ENCODE measurements at places on chromosomes 6 and 20.

DNA sequence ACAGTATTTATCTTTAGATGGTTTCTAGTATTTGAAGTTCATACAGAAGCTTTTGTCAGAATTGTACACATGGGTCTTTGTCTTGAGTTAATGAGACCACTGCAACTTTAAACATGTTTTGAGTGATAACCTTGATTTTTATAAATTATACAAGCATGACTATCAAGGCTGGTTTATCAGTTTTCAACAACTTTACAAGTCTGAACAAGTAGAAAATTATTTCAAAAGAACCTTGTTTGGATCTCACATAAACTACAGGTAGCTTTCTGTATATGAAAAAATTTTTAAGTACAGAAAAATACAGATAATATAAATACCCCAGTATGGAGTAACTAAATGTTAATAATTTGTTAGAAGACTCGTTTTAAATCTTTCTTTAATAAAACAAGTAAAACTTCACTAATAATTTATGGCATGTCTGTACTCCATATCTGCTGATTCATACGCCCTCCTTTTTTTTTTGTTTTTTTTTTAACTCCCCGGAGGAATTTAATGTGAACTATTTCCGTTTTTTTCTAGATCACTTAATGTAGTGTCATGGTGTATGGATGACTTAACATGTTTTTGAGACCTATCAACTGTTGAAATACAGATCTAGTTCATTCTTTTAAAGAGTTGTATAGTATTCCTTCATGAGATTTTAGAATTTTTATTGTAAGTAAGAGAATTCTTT is 18.3 kb downstream of the VAPB start:
- no peaks in the 10 kb centered on the region for H3K27me3 ChIP-seq
- H3K4me1 ChIP-seq, result peaks cover 27% of the 10 kb centered on the region
- no peak overlapping the region for H3K27ac ChIP-seq
- H3K4me3 ChIP-seq, result no peak overlapping the region

DNA sequence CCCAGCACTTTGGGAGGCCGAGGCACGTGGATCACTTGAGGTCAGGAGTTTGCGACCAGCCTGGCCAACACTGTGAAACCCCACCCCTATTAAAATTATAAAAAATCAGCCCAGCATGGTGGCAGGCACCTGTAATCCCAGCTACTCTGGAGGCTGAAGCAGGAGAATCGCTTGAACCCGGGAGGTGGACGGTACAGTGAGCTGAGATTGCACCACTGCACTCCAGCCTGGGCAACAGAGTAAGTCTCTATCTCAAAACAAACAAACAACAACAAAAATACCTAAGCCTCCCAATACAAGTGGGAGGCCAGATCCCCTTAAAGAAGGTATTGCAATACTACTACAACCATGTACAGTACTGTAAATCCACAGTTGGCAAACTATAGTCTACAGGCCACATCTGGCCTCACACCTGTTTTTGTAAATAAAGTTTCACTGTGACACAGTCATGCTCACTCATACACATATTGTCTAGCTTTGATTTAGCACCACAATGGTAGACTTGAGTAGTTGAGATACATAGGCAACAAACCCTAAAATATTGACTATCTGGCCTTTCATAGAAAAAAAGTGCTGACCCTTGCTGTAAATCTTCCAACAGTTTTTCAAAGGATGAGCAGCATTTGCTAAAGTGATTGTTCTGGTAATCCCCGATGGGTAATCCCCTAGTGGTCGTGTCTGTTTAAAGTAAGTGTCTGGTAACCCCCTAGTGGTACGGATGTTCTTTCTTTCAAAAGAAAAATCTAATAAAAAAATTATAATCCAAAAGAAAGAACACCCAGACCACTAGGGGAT is 202.0 kb downstream of the RNGTT start:
- H3K36me3 ChIP-seq, result peaks cover 5% of the 10 kb centered on the region
- H3K27me3 ChIP-seq, result no peaks in the 10 kb centered on the region
- no peak for DNase-seq
- H3K4me3 ChIP-seq, result no peak overlapping the region
- peak overlapping the region; percentile 39 for H3K27ac ChIP-seq

DNA sequence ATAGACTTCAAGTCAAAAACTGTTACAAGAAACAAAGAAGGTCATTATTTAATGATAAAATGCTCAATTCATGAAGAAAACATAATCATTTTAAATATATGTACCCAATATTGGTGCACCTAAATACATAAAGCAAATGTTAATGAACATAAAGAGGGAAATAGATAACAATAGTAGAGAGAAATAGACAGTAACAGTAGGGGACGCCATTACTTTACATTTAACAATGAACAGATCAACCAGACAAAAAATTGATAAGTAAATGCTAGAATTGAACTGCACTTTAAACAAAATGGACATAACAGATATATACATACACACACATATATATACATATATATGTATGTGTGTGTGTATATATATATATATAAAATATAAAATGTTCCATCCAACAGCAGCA is 37.4 kb downstream of the IL22RA2 start:
- no peak for DNase-seq
- peaks cover 4% of the 10 kb centered on the region for H3K4me1 ChIP-seq
- H3K27ac ChIP-seq, result no peak overlapping the region
- H3K27me3 ChIP-seq, result no peaks in the 10 kb centered on the region
- no peaks in the 10 kb centered on the region for H3K36me3 ChIP-seq

GRCh38 chr6:75747152-75747992 is 1.7 kb upstream of the MYO6 start:
- peaks cover 2% of the 10 kb centered on the region for H3K4me1 ChIP-seq
- no peak overlapping the region for H3K27ac ChIP-seq
- peaks cover 26% of the 10 kb centered on the region for H3K27me3 ChIP-seq

GRCh38 chr20:38290829-38291814 is 12.8 kb upstream of the BPI start:
- H3K27me3 ChIP-seq, result peaks cover 70% of the 10 kb centered on the region
- DNase-seq, result no peak
- peaks cover 7% of the 10 kb centered on the region for H3K4me1 ChIP-seq
- no peak overlapping the region for H3K27ac ChIP-seq

GRCh38 chr6:162899148-162899547 is 171.4 kb downstream of the PACRG start:
- no peak overlapping the region for H3K27ac ChIP-seq
- no peak for DNase-seq
- no peaks in the 10 kb centered on the region for H3K36me3 ChIP-seq
- peaks cover 6% of the 10 kb centered on the region for H3K27me3 ChIP-seq
- H3K4me3 ChIP-seq, result no peak overlapping the region
- H3K4me1 ChIP-seq, result no peaks in the 10 kb centered on the region

GRCh38 chr6:89347825-89348224 is 4.7 kb downstream of the UBE2J1 start:
- H3K36me3 ChIP-seq, result peaks cover 3% of the 10 kb centered on the region
- peaks cover 61% of the 10 kb centered on the region for H3K4me1 ChIP-seq
- DNase-seq, result no peak

- peaks cover 15% of the 10 kb centered on the region for H3K27me3 ChIP-seq
- H3K4me1 ChIP-seq, result peaks cover 2% of the 10 kb centered on the region
- DNase-seq, result no peak
- no peaks in the 10 kb centered on the region for H3K36me3 ChIP-seq
- no peak overlapping the region for H3K27ac ChIP-seq
Measured at GRCh38 chr20:1920252-1920651, 25.0 kb downstream of the SIRPA start.

- H3K27ac ChIP-seq, result no peak overlapping the region
- H3K36me3 ChIP-seq, result no peaks in the 10 kb centered on the region
- peaks cover 18% of the 10 kb centered on the region for H3K4me1 ChIP-seq
- H3K4me3 ChIP-seq, result no peak overlapping the region
- peak; percentile 63 for DNase-seq
Measured at GRCh38 chr6:160455541-160456213, 107.5 kb downstream of the SLC22A3 start.

DNA sequence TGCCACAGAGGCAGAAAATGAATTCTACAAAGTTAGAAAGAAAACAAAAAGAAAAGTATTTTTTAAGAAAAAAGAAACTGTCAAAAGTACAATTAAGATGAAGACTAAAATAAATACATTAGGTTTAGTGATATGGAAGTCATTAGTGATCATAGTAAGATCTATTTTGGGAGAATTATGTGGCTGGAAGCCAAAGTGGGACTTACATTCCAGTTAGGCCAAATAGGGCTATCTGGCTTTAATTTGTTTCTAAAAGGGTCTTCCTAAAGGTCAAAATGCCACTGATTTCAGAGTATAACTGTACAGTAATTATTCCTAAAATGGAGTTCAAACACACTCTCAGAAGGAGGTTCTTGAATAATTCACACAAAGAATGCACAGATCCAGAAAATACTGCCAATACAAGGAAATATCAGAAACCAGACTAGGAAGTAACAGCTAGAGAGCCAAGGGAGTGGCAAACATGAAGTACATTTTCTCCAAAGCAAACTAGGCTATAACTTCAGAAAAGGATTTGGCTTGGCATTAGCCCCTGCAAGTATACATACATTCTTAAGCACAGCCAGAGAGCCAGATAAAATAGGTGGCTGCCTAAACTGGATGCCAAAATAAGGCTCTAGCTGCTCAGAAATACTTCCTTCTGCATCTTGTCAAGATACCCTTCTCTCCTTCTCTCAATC is 45.3 kb downstream of the PDSS2 start:
- no peak overlapping the region for H3K27ac ChIP-seq
- DNase-seq, result no peak
- peaks cover 5% of the 10 kb centered on the region for H3K4me1 ChIP-seq
- H3K27me3 ChIP-seq, result no peaks in the 10 kb centered on the region
- peaks cover 5% of the 10 kb centered on the region for H3K36me3 ChIP-seq

Data from T-helper 17 cell (primary cell).